ENCODE measurements at places on chromosomes 11 and 22. TPM values are rescaled to one million over a fixed set of nuclear protein-coding genes. Genes with fewer than 3 reads are reported as not detected.

- H3K27me3 ChIP-seq: no peaks in the 10 kb centered on the region
- DNase-seq: no peak
- H3K27ac ChIP-seq: no peak overlapping the region
- H3K4me3 ChIP-seq: no peak overlapping the region
- no peaks in the 10 kb centered on the region for H3K36me3 ChIP-seq
- H3K4me1 ChIP-seq: no peaks in the 10 kb centered on the region
Observed at GRCh38 chr11:30938171-30938570, 352.0 kb upstream of the MPPED2 start.

Gene SMC1B
- not detected for total RNA-seq

- no peak overlapping the region for H3K27ac ChIP-seq
- H3K4me1 ChIP-seq: no peaks in the 10 kb centered on the region
- no peak overlapping the region for H3K4me3 ChIP-seq
- no peaks in the 10 kb centered on the region for H3K36me3 ChIP-seq
- no peaks in the 10 kb centered on the region for H3K27me3 ChIP-seq
Observed at GRCh38 chr11:71997594-71997993, 1.1 kb upstream of the IL18BP start.

GRCh38 chr22:37870273-37870672 is 21.1 kb downstream of the EIF3L start:
- H3K4me3 ChIP-seq: no peak overlapping the region
- peaks cover 71% of the 10 kb centered on the region for H3K36me3 ChIP-seq
- H3K4me1 ChIP-seq: no peaks in the 10 kb centered on the region
- no peak for DNase-seq

DNA sequence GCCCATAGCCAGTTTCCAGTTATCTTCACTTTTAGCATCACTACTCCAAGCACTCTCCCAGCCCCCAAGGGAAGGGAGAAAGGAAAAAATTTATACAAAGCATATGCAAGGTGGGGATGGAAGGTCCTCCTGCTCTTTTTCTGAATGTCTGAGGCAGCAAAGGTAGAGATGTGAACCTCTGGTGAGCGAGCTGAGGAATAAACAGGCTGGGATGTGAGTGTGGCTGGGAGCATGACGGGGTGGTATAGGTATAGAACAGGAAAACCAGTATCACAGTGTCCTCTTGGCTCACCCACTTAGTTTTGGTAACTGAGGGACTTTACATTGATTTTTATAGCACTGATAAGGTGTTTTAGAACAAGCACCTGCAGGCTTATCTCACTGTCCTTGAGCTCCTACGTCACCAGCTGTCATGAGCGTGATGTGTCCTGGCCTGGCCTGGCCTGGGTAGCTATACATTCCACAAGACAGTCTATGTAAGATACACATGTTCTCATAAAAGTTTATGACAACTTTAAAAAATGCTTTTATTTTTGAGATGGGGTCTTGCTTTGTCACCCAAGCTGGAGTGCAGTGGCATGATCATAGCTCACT is 10.3 kb upstream of the POLD3 start:
- H3K36me3 ChIP-seq: no peaks in the 10 kb centered on the region
- H3K4me1 ChIP-seq: no peaks in the 10 kb centered on the region
- DNase-seq: no peak
- no peak overlapping the region for H3K27ac ChIP-seq

- H3K27ac ChIP-seq: no peak overlapping the region
- no peaks in the 10 kb centered on the region for H3K36me3 ChIP-seq
- no peaks in the 10 kb centered on the region for H3K27me3 ChIP-seq
- H3K4me1 ChIP-seq: peaks cover 3% of the 10 kb centered on the region
- no peak overlapping the region for H3K4me3 ChIP-seq
Observed at GRCh38 chr11:35404388-35404775, 15.0 kb downstream of the SLC1A2 start.

GRCh38 chr11:124801014-124801413 is 808 bp upstream of the MSANTD2 start:
- DNase-seq: no peak
- no peaks in the 10 kb centered on the region for H3K27me3 ChIP-seq
- H3K4me1 ChIP-seq: 0 out of 2 replicates have a peak, but pooled peaks cover 6% of the 10 kb centered on the region
- peak overlapping the region; percentile 77 for H3K4me3 ChIP-seq
- no peak overlapping the region for H3K27ac ChIP-seq

DNA sequence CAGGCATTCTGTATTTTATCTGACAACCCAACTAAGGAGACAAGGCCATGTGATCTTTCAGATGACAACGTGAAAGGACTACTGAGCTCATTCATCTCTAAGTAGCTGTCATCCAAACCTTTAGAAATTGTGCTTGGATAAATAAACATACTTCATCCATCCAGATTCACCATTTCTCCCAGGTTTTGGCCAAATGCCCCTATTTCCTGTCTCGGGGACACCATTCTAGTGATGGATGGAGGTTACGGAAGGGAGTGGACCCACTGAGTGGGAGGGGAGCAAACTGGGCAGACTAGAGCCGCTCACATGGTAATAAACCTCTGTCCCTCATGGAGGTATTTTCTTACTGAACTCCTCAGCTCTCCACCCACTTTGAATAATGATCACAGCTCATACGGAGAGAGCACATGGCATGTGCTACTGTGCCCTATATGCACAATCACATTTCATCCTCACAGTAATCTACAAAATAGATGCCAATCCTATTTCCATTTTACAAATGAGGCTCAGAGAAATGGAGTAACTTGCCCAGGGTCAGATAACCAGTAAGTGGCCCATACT is 114.4 kb downstream of the SLC1A2 start:
- no peak overlapping the region for H3K4me3 ChIP-seq
- H3K27ac ChIP-seq: no peak overlapping the region
- H3K27me3 ChIP-seq: no peaks in the 10 kb centered on the region
- H3K36me3 ChIP-seq: no peaks in the 10 kb centered on the region

GRCh38 chr22:37229012-37229804 is 14.9 kb downstream of the RAC2 start:
- H3K27me3 ChIP-seq: no peaks in the 10 kb centered on the region
- H3K4me3 ChIP-seq: no peak overlapping the region
- no peaks in the 10 kb centered on the region for H3K4me1 ChIP-seq
- no peaks in the 10 kb centered on the region for H3K36me3 ChIP-seq
- H3K27ac ChIP-seq: no peak overlapping the region
- DNase-seq: no peak

Gene RFPL1
- total RNA-seq: not detected

DNA sequence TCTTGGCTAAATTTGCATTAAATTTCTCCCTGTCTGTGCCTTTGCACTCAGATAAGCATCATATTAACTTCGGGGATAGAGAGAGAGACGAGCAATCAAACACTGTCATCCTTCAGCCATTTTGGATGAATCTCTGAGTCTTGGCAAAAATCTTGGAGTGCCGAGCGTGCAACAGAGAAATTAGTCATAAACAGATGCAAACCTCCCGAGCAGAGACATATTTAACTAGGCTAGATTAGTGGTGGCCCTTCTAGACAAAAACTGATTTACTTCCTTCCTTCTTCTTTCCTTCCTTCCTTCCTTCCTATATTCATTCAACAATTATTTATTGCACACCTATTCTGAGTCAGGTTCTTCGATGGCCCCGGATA is 114.4 kb upstream of the BLID start:
- no peak overlapping the region for H3K27ac ChIP-seq
- no peaks in the 10 kb centered on the region for H3K36me3 ChIP-seq
- H3K4me1 ChIP-seq: peaks cover 14% of the 10 kb centered on the region
- DNase-seq: no peak
- no peaks in the 10 kb centered on the region for H3K27me3 ChIP-seq
- no peak overlapping the region for H3K4me3 ChIP-seq

Gene PHOX2A
- total RNA-seq: 0.19 TPM

Gene C11orf91
- total RNA-seq: not detected

- H3K27me3 ChIP-seq: no peaks in the 10 kb centered on the region
- peak within 1 kb of the TSS; percentile 26 for H3K4me3 ChIP-seq
- H3K4me1 ChIP-seq: peaks cover 3% of the 10 kb centered on the region
- H3K27ac ChIP-seq: no peak within 1 kb of the TSS
Observed at GRCh38 chr11:26331911-26332571, at the start of gene ANO3. TSS of gene ANO3 (plus strand) at chr11:26332130. CDS start at chr11:26332276, 146 bp downstream.

- H3K27me3 ChIP-seq: no peaks in the 10 kb centered on the region
- no peak overlapping the region for H3K4me3 ChIP-seq
- H3K27ac ChIP-seq: no peak overlapping the region
- H3K36me3 ChIP-seq: peaks cover 60% of the 10 kb centered on the region
Observed at GRCh38 chr11:3002871-3003270, 10.7 kb upstream of the NAP1L4 start.

- H3K27ac ChIP-seq: no peak overlapping the region
- H3K4me3 ChIP-seq: no peak overlapping the region
- no peak for DNase-seq
- no peaks in the 10 kb centered on the region for H3K36me3 ChIP-seq
- H3K27me3 ChIP-seq: no peaks in the 10 kb centered on the region
Observed at GRCh38 chr11:11247576-11247975, 105.5 kb downstream of the CSNK2A3 start.

- no peak for DNase-seq
- H3K4me1 ChIP-seq: no peaks in the 10 kb centered on the region
- no peak overlapping the region for H3K4me3 ChIP-seq
- no peaks in the 10 kb centered on the region for H3K27me3 ChIP-seq
Observed at GRCh38 chr11:69550846-69551245, 69.4 kb downstream of the LINC01488 start.

Gene DLG2
- 17.0 TPM for total RNA-seq

Gene OR51B5
- not detected for total RNA-seq

- H3K27me3 ChIP-seq: no peaks in the 10 kb centered on the region
- H3K36me3 ChIP-seq: no peaks in the 10 kb centered on the region
- no peaks in the 10 kb centered on the region for H3K4me1 ChIP-seq
Observed at GRCh38 chr22:45455621-45456020, 42.1 kb downstream of the RIBC2 start.

- no peak overlapping the region for H3K4me3 ChIP-seq
- no peak for DNase-seq
- peaks cover 15% of the 10 kb centered on the region for H3K27me3 ChIP-seq
Observed at GRCh38 chr11:62421996-62422395, 3.2 kb downstream of the SCGB1A1 start.

GRCh38 chr22:46971099-46971763 is 208.8 kb downstream of the TBC1D22A start:
- peaks cover 2% of the 10 kb centered on the region for H3K4me1 ChIP-seq
- H3K27ac ChIP-seq: no peak overlapping the region
- H3K36me3 ChIP-seq: no peaks in the 10 kb centered on the region
- no peak overlapping the region for H3K4me3 ChIP-seq
- DNase-seq: no peak
- H3K27me3 ChIP-seq: no peaks in the 10 kb centered on the region

Gene BAIAP2L2
- total RNA-seq: 7.2 TPM

- peaks cover 2% of the 10 kb centered on the region for H3K4me1 ChIP-seq
- H3K27me3 ChIP-seq: no peaks in the 10 kb centered on the region
- no peak overlapping the region for H3K4me3 ChIP-seq
- H3K36me3 ChIP-seq: no peaks in the 10 kb centered on the region
- DNase-seq: no peak
Observed at GRCh38 chr11:44766972-44767278, 40.2 kb downstream of the TSPAN18 start.

Gene TMEM86A
- total RNA-seq: 1.7 TPM

Measured in H1 (cell line).